ENCODE measurements at places on chromosomes 2 and 18.

DNA sequence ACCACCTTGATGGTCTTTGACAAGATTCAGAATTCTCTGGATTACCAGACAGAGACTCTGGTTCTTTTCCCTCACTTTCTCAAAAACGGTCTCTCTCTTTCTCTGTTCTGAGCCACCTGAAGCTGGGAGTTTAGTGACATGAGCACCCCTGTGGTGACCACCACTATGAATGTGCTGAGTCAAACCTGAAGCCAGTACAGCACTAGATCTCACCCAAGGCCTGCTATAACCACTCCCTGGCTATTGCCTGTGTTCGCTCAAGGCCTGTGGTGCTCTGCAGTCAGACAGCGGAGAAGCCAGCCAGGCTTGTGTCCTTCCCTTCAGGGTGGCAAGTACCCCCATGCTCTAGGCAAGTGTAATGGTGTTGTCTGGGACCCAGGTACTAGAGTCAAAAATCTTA is 828.9 kb upstream of the NXPH2 start:
- DNase-seq = no peak

GRCh38 chr2:176158186-176158591 is 1.1 kb downstream of the HOXD3 start:
- no peak for DNase-seq

DNA sequence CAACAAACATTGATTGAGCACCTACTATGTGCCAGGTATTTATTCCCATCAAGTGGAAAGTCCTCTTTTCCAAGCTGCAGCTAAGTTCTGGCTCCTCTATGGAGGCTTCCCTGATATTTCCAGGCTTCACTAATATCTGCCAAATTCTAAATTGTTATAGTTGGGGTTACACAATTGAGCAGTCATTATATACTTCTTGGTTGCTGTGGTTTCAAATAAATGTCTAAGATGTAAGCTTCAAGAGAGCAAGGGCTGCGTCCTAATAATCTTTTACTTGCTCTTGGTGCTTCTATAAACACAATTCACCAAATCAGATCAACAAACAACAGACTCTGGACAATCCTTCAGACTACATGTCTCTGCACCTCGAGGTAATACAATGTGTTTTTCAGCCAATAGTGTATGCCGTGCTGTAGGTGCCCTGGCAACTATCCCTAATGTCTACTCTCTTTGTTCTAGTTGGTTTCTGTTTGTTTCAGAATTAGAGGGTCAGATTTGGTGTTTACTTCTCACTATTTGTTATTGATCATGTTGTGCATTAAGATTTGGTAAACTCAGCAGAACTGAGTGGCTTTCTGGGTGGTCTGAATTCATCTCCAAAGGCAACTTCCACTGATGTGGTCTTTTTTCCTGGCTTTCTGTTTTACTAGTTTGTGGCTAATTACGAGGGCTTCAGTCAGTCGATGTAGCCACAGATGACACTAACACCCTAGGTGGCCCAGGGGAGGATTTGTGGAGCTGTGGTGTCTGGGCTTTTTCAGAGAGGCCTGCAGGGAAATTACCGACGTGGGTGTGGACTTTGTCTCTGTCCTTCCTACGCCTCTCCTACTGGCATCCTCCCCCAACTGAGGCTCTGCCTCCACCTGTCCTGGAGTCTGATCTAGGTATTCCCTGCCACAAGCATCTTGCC is 50.4 kb downstream of the CDCA7 start:
- DNase-seq = no peak

DNA sequence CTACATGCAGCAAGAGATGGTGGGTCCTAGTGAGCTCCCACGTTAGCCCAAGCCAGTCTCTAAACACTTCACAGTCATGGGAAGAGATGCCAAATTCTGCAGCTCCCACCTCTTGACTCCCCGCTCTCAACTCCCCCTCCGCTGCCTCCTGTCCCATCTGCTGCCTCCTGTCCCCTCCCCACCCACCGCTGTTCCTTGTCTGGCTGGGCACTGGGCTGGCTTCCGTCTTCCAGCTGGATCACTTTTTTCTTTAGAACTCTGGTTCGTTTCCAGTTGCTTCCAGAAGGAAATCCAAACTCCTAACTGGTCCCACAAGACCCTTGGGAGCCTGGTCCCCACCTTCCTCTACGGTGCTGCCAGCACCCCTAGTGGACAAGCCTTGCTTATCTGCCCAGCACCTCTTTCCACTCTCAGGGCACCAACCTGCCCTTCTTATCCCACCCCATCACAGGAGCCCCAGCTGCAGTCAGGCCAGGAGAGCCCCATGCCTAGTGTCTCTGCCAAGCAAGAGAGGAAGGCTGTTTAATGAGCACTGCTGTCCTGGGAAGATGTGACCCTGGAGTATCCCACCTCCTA is 12.1 kb upstream of the TWIST2 start:
- DNase-seq = no peak

- no peak for DNase-seq
Observed at GRCh38 chr2:114049826-114050225, 159.9 kb downstream of the ACTR3 start.

DNA sequence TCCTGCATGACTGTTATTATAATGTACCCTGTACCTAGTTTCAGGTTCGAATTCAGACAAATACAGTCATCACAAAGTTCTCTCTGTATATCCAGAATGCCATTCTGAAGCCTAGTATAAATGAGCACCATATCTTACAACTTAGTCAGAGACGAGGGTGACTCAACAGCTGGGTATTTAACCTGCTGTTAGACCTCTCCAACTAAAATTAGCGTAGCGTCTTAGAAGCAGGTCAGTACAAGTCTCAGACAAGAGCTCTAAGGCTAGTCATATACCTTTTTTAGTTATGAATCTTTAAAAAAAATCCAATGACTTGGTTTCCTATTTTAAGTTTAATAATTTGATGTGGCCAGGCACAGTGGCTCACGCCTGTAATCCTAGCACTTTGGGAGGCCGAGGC is 74.1 kb downstream of the CABYR start:
- no peak for DNase-seq

- no peak for DNase-seq
Observed at GRCh38 chr2:161088658-161089350, 71.4 kb upstream of the TANK start.

DNA sequence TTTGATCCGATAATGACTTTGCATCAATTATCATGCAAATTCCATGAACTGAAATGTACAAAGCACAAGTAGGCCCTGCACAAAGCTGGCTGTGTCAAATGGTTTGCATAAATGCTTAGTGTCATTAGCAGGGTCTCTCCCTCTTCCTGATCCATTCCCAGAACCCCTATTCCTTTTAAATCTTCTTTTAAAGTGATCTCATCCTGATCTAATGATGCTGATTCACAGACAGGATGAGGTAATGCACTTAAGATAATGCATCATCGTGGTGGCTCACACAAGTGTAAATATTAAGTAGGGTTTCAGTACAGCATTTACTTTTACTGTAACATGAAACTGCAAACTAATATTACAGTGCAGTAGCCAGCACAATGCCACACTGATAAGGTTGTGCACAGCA is 304.8 kb upstream of the SOX11 start:
- DNase-seq = no peak

GRCh38 chr2:185757356-185757755 is 18.8 kb downstream of the FSIP2 start:
- DNase-seq = no peak

GRCh38 chr2:181252262-181253148 is 204.7 kb upstream of the ITGA4 start:
- no peak for DNase-seq
